ENCODE measurements at places on chromosomes 2 and 18.

DNA sequence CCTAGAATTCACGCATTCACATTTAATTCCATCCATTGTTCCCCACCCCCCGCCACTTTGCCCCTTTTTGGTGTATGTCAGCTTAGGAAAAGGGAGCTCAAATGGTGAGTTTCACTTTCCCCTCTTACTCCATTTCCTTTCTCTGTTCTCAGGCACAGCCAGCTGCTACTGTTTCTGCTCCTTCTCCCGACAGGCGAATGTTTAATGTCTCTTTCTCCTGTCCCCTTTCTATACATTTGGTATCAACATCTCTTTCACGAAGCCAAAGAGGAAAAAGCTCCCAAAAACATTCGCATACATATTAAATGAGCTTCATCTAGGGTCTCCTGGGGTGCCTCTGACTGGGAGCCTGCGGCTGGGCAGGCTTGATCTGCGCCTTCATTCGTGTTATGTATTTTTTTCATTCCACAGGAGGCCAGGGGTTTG, 124.2 kb upstream of the SATB2 start:
- no peak for DNase-seq

GRCh38 chr2:233000886-233001750, 11.9 kb downstream of the NGEF start:
- no peak for DNase-seq

- DNase-seq: no peak
These were observed 39.0 kb downstream of the COA5 start for GRCh38 chr2:98569197-98569793.

DNA sequence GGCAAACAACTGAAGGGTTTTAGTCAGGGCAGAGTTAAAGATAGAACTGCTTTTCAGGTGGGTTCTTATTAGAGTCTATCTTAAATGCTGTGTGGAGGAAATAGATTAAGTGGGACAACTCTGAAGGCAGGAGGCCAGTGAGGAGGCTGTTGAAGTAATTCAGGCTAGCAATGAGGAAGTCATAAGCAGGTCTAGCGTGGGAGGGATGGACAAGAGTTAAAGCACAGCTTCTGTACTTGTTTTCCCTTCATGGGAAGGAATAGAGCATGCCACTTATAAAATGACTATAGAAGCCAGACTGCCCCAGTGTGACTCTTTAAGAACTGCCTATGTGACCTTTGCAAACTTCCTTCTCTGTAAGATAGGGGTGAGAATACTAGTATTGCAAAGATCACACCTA, 202.0 kb upstream of the LRRTM1 start:
- DNase-seq: no peak

DNA sequence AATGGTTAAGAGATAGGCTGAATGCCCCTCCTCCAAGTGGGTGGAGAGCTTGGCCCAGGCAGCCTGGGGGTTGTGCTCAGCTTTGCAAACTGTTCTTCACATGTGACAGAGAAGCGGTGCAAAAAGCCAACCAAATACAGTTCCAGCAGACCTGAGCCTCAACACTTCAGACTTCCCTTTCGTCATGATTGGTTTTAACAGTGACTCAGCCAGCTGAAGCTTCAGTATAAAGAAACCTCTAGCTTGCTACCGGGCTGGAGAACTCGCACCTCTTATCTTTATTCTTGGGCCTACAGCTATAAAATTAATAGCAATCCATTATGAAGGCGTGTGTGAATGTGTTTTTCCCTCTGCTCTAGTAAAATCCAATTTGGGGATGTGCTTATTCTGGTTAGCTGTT, 20.0 kb downstream of the SETBP1 start:
- DNase-seq: peak; percentile 48

DNA sequence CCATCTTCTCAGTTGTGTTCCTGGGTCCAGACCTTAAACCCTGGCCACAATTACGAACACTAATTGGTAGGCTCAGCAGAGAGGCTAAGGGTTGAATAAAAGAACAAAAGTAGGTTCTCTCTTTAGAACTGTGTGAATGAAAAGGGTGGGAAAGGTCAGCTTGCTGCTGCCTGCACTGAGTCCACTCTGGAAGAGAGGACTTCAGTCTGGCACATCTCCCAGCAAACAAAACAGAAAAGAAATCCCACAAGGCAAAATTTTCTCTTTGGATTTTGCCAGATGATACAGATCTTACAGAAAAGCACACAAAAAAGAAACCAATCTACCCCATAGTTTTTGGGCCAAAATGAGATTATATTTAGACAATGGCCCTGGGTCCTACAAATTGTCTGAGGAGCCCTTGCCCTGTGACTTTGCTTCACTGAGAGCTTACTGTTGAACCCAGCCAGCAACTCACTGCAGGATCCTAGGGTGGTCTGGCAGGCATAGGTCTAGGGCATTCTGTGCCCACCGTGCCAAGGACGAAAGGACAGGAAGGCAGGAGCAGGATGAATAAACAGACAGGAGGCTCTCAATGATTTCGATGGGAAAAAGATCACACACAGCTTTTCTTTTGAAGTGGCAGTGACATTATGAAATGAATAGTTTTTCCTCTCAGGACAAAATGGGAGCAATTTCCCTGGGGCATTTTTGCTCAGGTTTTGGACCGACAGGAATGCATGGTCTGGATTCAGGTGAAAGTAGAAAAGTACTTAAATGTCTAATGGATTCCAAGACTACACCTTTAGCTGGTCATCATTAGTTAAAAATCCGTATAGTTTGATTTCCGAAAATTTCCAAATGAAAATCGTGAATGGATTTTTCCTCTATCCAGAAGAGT, 68.4 kb upstream of the STAM2 start:
- no peak for DNase-seq

- no peak for DNase-seq
These were observed 276.1 kb downstream of the BCL2 start for GRCh38 chr18:63043516-63043915.

DNA sequence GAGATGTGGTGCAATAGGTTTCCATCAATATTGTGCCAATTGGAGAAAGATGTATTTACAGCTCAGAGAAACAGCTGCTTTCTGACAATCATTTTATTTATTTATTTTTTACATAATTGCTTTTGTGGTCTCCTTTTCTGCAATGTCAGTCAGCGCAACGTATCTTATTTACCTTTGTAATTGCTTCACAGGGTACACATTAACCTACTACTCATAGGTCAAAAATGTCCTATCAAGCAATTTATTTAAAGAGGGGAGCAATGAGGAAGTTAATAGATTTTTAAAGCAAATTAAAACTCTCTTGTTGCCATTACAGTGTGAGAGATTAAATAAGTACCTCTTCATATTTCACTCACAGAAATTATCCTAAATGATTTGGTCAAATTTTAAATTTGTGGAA, 291.0 kb downstream of the CALCRL start:
- DNase-seq: no peak

Measured in tibial artery (tissue), 4 donors.